ENCODE measurements at places on chromosomes 4 and X.

- DNase-seq: no peak
Observed at GRCh38 chr4:8380511-8381415, 59.8 kb downstream of the ACOX3 start.

DNA sequence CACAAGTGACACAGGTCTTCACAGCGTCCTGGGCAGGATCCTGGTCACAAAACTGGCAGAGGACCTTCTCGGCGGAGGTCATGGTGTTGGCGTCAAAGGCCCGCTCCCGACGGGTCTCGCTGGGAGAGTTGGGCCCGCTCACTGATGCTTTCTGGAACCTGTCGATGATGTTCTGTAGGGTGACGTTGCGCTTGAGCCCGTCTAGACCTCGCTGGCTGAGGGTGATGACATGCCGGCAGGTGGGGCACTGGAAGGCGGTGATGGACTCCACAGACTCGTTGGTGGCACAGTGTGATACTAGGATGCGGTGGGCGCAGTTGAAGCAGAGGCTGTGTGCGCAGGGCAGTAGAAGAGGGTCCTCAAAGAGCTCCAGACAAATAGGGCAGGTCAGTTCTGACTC is 53.2 kb downstream of the MID1 start:
- no peak for DNase-seq

- no peak for DNase-seq
Observed at GRCh38 chr4:37879365-37879764, 11.5 kb upstream of the TBC1D1 start.

- DNase-seq: no peak
Observed at GRCh38 chr4:3471098-3471760, 8.1 kb downstream of the DOK7 start.

- no peak for DNase-seq
Observed at GRCh38 chr4:124219389-124219788, 493.1 kb downstream of the ANKRD50 start.

GRCh38 chrX:1162119-1162916 is 50.1 kb downstream of the CRLF2 start:
- no peak for DNase-seq

DNA sequence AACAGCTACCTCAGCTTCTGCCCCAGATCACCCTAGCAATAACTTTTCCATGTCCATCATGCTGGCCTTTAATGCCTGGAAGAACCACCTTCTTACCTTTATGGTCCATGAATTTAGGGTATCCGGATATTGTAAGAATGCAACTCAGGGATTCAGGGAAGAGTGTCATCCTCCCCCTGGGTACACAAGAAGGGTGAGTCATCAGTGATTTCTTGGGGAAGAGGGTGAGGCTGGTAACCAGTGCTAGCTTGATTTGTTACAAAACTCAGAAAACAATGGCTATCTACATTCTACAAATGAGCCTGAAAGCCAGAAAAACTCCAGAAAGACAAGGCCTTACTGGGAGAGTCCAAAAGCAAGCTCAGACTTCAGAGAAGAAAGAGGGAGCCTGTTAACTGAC is 10.4 kb upstream of the NALF2 start:
- no peak for DNase-seq

GRCh38 chr4:183843248-183843671 is 61.8 kb upstream of the STOX2 start:
- no peak for DNase-seq

DNA sequence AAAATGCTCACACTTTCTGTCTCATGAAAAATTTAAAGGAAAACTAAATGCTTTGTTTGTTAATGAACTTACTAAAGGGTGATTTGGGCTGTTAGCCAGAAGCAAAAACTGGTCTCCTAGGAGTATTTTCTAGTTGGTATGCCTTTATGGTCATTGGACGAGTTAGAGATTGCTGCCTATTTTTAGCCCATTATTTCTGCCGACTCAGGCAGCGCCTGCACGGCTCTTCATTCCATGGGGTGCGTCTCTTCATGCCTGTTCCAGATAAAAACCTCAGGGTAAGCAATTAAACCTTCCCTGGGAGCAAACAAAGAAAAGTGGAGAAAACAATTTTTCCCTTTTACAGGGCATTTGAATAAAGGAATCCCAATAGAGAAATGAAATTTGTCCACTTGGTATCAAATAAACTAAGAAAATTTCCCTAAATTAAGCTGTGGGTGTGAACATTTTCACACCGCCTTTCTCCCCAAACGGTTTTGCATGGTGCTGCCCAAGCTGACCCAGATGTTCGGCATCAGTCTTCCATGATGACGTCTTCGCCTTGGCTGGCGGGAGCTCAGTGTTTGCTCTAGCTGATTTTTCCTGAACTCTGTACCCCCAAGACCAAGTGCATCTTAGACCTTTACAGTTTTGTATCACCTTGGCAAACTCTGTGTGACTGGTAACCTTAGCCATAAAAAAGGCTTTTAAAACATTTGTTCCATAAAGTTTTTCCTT is 61.7 kb upstream of the ADGRG2 start:
- no peak for DNase-seq

DNA sequence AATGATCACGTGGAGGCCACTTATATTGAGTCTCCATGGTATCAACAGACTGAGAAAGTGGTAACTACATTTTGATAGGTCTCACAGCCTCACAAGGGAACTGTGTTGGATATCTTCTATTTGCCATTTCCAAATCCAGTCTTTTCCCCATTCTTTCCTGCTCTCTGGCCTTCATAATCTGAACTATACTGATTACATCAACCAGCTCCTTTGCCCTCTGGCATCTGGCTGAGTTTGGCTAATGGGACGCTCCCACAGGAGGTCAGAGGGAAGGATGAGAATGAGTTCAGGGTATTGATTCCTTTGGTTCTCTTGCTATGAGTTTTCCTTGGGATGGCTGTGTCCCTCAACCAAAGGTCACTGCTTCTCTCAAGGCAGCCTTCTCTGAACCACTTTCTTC is 152.6 kb downstream of the RTL9 start:
- no peak for DNase-seq

DNA sequence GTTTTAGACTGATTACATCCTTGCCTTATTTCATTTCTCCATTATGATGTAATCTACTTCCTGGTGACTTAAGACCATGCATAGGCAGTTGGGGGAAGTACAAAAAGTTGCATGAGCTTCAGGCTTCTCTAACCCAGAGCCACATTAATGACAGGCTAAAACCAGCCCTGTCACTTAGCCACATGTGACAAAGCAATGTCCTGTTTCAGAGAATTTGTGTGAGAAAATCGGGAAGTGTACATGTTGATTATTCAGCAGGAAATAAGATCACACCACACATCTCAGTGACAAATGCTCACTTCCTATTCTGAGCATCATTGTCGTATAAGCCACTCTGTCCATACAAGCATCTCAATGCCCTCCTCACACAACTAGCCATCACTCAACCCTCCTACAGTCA is 98.5 kb upstream of the MAGEB16 start:
- no peak for DNase-seq

DNA sequence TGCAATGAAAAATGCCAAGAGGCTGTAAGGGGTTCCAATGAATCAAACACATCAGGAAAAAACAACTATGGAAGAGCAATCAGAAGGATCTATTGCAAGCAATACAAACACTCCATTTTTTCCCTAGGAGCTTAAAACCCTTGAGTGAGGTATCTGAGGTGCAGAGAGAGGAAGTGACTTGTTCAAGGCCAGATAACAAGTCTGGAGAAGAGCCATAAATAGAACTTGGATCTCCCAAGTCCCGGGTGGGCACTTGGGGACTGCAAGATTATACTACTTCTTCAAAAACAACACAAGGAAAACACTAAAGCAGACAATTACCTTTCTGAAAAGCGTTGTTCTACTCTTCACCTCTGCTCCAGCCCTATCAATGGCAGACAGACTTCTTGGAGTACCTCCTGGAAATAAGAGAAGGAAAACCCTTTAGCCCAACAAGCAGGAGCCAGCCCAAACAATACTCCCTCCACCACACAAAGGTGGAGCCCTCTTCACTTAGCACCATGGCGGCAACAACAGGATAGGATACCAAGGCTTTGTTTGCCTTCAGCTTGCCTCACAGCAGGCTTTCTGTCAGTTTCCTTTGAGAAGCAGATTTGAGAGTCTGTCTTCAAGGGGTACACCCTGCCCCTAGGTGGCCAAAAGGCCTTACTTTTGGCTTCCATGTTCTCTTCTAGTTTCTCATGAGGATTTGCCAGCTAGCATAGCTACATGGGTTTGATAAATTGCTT is 26.0 kb downstream of the AIFM1 start:
- no peak for DNase-seq

GRCh38 chr4:62285026-62285425 is 1084.9 kb downstream of the ADGRL3 start:
- no peak for DNase-seq

GRCh38 chr4:153426207-153426885 is 39.8 kb upstream of the TMEM131L start:
- no peak for DNase-seq

- DNase-seq: no peak
Observed at GRCh38 chr4:110085131-110085530, 113.3 kb downstream of the ELOVL6 start.

DNA sequence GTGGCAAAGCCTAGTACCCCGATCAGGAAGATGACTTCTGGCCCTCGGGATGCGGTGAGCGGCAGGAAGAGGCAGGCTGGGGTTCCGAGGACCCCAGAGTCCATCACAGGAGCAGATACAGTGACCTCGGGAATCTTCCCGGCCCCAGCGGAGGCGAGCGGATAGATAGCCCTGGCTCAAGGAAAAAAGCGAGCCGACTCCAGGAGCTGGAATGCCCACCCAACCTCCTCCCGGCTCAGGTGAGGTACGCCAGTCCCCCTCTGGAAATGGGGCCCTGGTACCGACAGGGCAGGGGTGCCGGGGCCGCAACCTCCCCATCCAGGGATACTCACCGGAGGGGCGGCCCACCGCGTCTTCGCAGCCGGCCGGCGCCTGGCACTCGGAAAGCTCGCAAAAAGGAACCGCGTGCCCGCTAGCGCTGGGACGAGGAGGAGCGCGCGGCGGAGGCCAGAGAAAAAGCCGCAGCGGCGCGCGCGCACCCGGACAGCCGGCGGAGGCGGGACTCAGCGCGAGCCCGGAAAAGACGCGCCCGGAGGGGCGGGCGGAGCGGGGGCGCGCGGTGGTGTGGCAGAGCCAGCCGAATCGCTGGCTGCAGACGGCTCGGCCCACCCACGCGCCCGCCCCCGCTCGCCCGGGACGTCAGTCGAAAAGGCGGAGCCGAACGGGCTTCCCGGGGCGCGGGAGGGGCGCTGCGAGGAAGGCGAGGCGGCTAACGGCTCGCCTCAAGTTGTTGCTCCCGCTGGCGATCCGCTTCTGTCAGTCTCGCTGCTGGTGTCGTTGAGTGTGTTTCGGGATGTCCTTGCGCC is at the start of gene ACSL4:
Gene ACSL4 (minus strand): TSS at position 451 of the 806 bp plus-strand sequence. CDS start 49,894 bp downstream, outside the sequence.
- peak; percentile 63 for DNase-seq

DNA sequence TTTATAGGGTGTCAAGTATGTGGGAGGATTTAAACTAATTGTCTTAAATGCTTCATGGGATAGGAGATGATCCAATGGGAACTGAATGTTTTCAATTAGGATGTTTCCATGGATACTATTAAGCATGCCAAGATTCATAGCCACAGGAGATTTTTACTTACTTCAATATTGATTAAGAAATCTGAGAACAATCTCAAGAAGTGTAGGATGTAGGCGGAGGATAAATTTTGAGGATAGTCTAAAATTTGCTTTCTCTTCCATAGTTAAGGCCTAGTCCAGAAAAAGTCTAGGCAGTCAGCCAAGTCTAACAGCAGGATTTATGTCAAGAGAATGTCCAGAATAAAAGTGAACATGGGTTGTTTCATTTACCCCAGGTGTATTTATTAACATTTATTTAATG is 32.8 kb downstream of the REPS2 start:
- no peak for DNase-seq

DNA sequence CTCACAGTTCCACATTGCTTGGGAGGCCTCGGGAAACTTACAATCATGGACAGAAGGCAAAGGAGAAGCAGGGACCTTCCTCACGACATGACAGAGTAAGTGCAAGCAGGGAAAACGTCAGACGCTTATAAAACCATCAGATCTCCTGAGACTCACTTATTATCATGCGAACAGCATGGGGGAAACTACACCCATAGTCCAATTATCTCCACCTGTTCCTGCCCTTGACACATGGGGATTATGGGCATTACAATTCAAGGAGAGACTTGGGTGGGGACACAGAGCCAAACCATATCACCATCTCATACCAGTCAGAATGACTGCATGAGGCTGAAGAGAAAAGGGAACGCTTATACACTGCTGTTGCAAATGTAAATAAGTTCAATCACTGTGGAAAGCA is 1066.9 kb upstream of the PCDH7 start:
- DNase-seq: no peak

- DNase-seq: no peak
Observed at GRCh38 chr4:61500883-61501282, 300.8 kb downstream of the ADGRL3 start.

- no peak for DNase-seq
Observed at GRCh38 chr4:72743078-72743477, 174.1 kb upstream of the ADAMTS3 start.

DNA sequence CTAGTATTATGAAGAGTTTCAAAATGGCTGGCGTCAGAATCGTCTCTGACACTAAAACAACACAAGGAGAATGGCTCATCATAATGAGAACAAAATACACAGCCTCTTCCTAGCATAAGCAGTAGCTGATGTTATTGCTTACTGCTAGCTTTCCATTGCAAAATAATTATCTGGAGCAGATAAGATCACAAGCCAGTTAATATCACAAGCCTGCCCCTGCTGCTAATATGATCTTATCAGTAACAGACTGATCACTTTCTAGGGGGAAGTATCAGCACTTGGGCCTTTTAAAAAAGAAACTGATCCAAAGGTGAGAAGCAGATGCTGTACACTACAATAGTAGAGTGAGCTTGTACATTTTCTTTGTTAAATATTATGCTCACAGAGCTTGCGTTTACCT is 554.8 kb upstream of the PABPC4L start:
- no peak for DNase-seq

DNA sequence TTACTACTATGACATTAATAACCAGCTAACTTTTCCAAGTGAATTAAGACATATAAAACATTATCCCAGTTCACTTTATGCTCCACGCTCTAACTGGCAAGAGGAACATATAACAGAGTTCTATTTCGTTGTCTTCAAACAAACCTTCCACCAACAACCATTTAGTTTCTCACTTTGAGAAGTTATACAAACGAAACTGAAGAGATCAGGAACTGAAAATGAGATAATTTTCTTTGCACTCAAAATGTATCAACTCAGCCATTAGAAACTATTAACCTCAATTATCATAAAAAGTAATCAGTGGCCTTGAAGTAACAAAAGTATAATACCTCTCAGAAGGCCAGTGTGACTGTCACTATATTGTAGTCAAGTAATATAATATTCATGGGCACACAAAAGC is 70.1 kb downstream of the CHM start:
- DNase-seq: no peak

- DNase-seq: no peak
Observed at GRCh38 chr4:122005064-122005755, 53.4 kb upstream of the TRPC3 start.

DNA sequence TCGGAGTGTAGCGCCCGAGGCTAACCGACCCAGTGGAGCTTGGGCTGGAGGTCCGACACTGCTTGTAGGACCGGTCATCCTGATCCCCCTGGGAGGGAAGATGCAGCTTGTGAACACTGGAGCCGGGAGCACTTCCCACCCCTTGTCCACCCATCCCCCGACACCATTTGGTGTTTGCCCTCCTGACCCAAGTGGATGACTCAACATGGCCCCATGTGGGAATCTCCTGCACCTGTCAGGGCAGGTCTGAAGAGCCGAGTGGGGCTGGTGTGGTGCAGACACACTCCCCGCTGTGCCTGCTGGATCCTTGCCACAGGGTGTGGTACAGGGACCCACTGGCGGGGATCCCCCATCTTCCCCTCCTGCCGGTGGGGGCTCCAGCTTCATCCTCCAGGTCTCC is 90.0 kb upstream of the AFAP1 start:
- no peak for DNase-seq
